Thymus (tissue), 14 donors: ENCODE measurements at places on chromosomes 5 and 9.

DNA sequence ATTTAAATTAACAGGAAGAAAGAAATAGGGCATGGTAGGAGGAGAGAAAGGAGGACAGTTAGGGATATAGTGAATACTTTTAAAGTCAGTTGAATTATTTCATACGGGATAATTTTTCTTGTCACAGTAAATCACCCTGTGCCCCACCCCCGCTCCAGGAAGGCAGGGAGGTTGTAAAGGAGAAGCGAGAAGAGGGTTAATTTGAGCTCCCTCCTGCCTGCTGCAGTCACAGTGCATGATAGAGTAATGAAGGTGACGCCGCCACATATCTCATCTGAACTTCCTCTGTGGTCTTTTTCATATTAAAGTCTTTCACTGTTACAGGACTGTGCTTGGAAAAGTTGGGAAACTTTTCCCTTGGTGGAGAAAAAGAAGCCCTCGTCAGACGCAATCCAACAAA lies 896 bp upstream of the PCSK5 start:
- no peak for DNase-seq

DNA sequence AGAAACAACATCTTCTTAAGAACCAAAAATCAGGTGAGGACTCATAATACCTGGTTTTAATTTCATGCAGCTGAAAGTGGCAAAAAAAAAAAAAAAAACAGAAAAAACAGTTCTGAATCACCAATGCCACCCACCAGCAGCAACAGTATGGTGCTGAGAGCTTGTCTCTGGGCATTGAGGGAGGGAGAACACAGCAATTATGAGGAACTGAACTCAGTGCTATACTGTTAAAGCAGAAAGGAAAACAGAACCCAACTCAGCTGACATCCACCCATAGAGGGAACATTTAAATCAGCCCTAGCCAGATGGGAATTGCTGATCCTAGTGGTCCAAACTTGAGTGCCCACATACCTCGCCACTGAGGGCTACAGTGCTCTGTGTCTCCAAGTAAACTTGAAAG lies 657.9 kb downstream of the ACTL7B start:
- DNase-seq, result no peak

DNA sequence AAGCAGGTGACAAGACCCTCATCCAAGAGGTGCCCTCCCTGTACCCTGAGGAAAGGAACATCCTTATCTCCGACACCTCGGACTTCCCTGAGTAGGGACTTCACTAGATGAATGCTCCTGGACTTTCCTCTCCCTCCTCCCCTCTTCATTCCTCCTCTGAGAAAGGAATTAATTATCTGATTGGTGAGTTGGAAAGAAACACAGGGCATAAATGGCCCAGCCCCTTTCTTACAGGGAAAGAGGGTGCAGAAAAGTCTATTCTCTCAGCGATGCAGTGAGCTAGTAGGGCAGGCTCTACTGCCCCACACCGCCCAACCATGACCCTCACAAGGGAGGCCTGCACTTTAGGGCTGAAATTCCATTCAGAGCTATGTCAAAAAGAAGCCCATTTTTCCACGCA lies 87.5 kb downstream of the TTC39B start:
- no peak for DNase-seq

GRCh38 chr5:89447027-89447426 lies 564.0 kb upstream of the MEF2C start:
- no peak for DNase-seq

GRCh38 chr9:35051069-35051967 lies 21.1 kb downstream of the VCP start:
- DNase-seq, result no peak

DNA sequence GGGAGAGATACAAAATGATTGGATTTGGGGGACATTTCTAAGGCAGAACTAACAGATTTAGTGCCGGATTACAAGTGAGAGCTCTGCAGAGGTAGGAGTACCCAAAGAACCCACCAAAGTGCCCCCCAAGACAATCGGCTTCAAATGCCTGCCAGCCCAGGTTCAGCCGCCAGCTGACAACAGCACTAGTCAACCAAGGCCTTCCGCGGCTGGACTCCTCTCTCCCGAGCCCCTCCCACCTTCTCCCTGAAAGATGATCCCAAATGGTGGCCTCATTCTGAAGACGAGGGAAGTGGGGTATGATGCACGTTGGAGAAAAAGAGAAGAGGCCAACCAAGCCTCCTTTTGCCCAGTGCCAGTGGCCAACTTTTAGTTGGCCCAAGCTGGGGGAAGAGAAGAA lies 210.4 kb upstream of the SLC30A5 start:
- DNase-seq, result no peak

DNA sequence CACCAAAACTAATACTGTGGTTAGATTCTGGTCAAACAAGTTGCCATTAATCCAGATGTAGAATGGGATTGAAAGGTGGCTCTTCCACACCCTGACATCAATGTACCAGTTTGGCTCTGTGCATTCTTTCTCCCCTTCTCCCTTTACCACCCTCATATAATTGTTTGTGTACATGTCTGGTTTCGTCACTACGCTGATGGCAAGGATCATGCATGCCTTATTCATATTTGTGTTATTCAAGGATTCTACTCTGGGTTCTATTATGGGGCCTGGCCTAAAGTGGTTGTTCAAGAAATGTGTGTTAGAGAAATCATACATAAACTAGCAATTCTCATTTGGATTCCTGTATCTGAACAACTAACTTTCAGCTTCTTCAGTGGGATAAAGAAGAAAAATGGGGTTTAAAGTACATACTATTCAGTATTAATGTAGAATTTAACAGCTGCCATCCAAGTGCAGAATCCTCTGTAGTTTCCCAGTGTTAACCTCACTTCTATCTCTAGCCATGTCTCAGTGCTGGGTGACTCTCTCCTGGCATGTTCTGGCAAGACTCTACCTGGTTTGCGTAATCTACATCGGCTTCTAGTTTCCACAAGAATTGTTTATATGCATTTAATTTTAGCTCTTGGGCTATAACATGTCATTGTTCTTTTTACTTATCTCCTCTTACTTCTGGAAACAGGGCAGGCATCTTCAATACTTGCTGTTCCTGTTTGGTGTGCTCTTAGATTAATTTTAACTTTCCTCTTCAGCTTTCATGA lies 27.9 kb upstream of the CDKN2B start:
- no peak for DNase-seq

DNA sequence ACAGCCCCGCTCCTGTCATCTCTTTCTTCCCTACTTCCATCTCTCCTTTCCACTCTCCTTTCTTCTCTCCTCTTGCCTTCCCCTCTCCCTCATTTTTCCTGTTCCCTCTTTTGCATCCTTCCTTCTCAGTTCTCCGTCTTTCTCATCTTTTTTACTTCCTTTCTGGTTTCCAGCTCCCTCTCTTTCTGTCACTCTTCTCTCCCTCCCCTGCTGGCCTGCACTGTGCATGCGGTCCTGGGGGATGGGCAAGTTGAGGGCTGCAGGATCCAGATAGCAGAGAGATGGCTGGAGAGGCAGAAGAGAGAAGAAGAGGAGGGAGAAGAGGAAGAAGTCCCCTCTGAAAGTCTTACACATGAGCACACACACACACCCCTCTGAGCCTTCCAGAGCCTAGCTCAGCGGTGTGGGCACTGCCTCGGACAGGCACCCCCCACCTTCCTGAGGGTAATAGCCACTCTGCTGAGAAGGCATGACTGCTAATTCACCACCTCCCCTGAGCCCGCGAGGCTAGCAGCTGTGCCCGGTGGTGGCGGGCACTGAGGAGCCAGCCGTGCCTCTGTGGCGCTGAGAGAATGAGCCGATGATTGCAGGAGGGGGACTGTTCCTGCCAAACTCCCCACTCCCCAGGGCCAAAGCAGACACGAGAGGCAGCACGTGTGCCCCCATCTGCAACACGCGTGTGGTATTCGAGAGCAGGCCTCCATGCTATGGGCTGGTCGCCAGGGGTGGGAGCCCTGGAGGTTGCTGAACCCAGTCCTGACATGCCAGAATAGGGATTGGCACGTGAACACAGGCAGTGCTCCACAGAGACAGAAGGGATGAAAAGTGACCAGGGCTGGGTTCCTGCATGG lies 3.7 kb upstream of the CAMK2A start:
- no peak for DNase-seq

DNA sequence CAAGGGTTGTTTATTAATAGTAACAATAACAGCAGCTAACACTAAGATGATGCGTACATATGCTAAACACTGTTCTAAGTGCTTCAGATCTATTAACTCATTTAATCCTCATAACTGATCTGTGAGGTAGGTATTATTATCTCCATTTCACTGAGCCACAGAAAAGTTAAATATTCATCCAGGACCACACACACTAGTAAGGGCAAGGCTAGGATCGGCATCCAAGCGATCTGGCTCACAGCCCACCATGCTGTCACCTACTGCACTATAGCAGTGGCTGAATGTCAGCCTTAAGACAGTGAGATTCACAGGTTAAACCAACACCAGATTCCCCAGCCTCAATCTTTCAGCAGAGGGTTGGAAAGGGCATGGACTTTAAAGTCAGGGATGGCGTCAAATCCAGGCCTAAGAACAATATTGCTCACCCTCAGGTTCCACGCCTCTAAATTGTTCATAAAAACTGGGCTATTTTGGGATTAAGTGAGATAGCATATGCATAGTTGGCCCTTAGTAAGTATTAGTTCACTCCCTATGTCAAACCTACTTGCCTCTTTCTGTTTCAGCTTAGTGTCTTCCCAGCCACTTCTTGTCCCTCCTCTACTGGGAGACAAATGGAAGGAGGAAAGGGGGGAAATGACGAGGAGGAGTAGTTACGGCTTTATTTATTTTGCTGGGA lies 150.8 kb downstream of the MAPKAP1 start:
- DNase-seq, result no peak

GRCh38 chr5:761854-762710 lies 22.4 kb downstream of the ZDHHC11B start:
- DNase-seq, result no peak

- DNase-seq, result no peak
Observed at GRCh38 chr9:3292311-3292710, 233.5 kb downstream of the RFX3 start.

GRCh38 chr5:151110992-151111391 lies 30.2 kb upstream of the TNIP1 start:
- no peak for DNase-seq
